MG63 (cell line): ENCODE measurements at places on chromosomes 16 and 17.

- no peak for DNase-seq
Observed at GRCh38 chr16:29675811-29676643, 3.0 kb upstream of the QPRT start.

- peak; percentile 44 for DNase-seq
Observed at GRCh38 chr16:83899272-83899897, 470 bp downstream of the MLYCD start.

DNA sequence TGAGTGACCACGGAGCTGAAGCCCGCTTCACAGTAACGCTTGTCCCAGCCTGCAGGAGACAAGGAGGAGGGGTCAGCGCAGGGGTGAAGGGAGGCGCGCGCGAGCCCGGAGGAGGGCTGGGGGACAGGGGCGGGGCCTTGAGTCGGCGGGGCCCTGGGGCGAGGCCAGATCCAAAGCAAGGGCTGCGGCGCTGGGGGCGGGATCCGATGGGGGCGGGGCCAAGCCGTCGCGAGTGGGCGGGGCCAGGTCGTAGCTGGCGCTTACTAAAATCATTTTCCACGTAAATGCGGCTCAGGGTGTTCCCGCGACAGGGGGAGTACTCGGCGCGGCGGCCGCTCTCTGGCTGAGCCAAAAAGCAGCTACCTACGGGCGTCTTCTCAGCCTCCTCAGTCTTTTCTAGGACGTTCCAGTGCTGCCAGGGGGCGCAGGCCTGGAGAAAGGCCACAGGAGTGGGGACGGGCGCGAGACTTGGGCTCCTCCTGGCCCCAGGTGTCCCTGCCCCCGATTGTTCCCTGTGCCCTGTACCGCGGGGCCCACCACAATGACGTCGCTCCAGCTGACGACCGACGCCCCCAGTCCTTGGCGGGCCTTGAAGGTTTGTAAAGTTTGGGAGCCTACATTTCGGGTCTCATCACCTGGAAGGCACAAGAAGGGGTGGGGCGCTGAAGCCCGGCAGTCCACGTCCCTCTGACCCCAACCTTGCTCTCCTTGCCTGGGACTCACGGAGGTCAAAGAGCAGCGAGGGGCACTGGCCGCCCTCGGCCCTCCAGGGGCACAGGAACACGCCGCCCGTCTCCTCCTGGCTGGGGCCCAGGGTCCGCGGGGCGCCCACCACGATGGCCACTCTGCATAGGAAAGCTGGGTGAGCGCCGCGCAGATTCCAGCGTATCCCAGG, 3.9 kb downstream of the ITGA2B start:
- DNase-seq, result peak; percentile 62

DNA sequence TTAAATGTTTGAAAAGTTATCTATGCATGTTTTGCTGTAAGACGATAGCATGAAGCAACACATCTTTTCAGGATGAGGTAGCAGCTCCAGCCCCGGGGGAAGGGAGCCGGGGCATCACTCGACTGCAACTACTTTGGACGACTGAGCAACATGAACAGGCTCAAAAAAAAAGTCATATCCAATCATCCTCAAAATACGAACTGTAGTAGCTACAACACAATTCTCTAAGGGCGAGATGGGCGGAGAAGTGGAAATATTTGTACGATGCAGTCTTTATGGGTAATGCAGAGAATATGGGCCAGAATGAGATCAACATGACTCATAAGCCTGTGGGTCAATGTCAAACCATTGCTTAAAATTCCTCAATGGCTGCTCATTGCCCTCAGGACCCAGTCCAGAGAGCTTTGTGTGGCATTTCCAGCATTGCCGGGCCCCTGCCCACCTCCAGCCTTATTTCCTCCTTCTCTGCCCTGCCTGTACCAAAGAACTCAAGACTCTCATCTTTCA, 17.7 kb upstream of the SMURF2 start:
- DNase-seq, result peak; percentile 97

GRCh38 chr16:12078405-12079280, 102.1 kb downstream of the SNX29 start:
- no peak for DNase-seq

- no peak for DNase-seq
Observed at GRCh38 chr16:87689956-87690465, 75.8 kb downstream of the KLHDC4 start.

DNA sequence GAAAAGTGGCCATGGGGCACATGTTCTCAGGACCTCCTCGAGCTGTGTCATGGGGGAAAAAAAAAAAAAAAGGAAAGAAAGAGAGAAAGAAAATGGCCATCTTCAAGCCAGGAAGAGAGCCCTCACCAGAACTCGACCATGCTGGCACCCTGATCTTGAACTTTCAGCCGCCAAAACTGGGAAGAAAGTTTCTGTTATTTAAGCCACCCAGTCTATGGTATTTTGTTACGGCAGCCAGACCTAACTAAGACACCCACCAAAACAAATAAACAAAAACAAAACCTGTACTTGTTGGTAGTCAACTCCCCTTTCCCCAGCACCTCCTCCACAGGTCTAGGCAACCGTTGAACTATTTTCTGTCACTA, 26.1 kb upstream of the SLC13A2 start:
- DNase-seq, result no peak

GRCh38 chr17:73588891-73589290, 55.4 kb downstream of the SDK2 start:
- no peak for DNase-seq
